ENCODE measurements at places on chromosomes 3 and 15.

DNA sequence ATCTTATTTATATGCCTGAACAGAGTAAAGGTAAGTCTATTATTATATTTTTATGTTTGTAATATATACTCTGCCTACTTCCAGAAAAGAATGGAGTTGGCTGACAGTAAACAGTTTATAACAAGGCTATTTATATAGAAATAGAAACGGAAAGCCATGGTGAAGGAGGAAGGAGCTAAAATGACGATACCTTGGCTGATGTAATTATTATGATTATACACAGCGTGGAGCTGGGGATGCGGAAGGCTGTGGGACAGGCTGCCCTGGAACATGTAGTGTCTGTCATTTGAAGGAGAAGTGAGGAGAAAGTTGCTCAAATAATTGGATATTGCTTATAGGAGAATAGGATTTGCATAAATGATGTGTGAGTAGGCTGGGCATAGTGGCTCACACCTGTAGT lies 37.8 kb downstream of the CEMIP start:
- no peak for DNase-seq

DNA sequence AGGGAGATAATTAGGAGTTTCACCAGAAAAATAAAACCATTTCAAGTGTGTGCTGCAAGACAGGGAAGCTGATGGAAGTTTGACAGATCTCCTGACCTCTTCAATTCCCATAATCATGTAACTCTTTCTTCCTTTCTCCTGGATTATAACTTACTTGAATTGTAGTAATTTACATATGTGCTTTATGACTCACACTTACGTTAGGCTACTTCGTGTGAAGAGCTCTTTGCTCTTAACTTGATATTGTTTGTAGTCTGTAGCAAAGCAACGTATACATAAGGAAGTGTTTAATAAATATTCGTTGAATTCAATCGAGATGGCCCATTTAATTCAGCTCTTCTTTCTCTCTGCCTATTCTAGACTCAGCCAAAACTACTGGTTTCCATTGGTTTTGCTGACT lies 23.5 kb downstream of the ROBO2 start:
- no peak for DNase-seq

GRCh38 chr3:151766454-151766853 lies 32.7 kb downstream of the AADACL2 start:
- no peak for DNase-seq

- DNase-seq, result no peak
These were observed 20.3 kb upstream of the CCNL1 start for GRCh38 chr3:157180262-157180661.

DNA sequence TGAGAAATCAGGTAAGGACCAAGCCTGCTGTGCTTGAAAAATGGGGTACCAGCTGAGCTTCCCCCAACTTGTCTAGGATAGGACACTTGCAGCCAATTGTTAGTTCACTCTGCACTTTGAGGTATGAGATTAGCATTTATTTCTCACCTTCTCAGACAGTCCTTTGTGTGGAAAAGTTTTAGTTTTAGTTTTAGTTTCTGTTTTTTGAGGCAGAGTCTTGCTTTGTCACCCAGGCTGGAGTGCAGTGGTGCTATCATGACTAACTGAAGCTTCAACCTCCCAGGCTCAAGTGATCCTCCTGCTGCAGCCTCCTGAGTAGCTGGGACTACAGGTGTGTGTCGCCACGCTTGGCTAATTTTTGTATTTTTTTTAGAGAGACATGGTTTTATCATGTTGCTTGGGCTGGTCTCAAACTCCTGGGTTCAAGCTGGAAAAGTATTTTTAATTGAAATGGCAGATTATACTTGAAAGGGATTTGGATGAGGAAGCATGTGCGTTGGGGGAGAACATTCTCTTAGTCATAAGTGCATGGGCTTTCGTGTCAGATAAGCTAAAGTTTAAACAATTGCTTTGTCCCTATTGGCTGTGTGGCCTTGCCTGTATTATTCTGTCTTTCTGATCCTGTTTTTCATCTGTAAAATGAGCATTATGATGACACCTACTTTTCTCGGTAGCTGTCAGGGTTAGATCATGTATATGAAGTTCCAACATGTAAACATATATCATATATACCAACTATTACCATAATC lies 25.2 kb upstream of the CCK start:
- no peak for DNase-seq

- no peak for DNase-seq
These were observed 27.7 kb upstream of the CLDN16 start for GRCh38 chr3:190360228-190360627.

- DNase-seq, result no peak
These were observed 86.3 kb upstream of the MCTP2 start for GRCh38 chr15:94145046-94145445.

DNA sequence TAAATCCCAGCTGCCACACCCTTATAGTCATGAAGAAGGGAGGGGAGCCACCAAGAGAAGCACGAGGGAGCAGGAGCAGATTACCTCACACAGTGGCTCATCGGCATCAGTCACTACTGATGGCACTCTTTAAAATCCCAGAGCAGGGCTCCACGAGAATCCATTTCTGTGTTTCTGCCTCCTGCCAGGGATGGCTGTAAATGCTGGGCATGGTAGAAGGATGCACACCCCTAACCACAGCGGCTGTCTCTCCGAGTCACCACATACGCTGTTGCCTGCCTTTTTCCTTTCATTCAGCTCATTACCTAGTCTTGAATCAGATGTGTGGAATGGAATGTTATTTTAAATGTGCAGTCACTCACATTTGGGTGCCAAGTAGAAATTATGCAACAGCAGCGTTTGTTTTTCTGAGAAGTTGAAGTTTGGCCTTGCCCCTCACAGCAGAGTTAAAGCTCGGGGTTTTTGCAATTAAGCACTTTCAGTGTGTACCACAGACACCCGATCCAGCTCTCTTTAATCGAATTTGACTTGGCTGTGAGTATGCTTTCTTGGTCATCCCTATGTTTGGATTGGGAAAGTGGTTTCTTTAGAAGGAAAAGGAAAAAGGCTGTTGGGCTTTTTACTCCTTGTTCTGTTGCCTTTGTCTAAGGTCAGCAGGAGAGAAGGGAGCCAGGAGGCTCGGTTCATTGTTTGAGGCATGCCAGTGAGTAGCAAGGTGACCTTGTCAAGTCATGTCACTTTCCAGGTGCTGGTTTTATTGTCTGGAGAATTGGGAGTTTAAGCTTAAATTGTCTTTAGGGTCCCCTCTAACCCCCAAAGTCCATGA lies 284.2 kb upstream of the TPM1 start:
- DNase-seq, result no peak

GRCh38 chr3:186002884-186003472 lies 65.2 kb upstream of the TRA2B start:
- no peak for DNase-seq

GRCh38 chr3:3798631-3799113 lies 559 bp upstream of the LRRN1 start:
- peak; percentile 88 for DNase-seq

GRCh38 chr3:87997966-87998365 lies 60.8 kb downstream of the CGGBP1 start:
- DNase-seq, result no peak

DNA sequence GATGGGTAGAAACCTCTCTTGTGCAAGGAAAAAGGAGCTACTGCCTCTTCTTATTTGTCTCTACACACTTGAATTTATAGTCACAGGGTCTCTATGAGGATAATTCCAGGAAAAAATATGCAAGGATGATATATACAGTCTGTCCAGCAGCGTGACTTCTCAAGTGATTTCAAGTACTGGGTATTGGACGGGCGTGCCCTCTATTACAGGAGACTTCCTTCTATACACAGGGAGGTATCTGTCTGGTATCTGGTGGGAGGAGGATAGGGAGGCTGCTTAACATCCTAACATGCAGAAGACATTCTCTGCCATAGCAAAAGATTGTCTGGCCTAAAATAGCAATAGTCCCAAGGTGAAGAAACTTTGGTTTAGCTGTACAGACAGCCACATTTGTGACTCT lies 146.1 kb downstream of the TPRG1 start:
- DNase-seq, result no peak

- DNase-seq, result no peak
These were observed 156.1 kb upstream of the LRRFIP2 start for GRCh38 chr3:37330466-37330865.

GRCh38 chr15:99604865-99605264 lies 39.1 kb downstream of the MEF2A start:
- DNase-seq, result no peak

DNA sequence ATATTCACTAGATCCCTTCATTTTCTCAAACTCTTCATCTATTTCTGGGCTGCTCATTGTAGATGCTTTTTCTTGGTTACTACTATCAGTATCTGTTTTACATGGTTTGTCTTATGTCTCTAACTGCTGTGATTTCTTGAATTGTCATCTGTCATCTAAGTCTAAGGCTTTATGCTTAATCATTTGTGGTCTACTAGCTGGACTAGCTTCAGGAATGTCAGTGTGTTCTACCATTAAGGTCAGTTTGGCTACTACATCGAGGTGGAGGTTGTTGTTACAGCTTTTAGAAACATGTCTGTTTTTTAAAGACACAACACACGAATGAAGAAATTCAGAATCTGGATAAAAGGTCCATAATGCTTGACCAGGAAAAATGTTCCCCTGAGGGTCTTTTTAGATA lies 82.2 kb downstream of the ABI3BP start:
- no peak for DNase-seq

GRCh38 chr3:4765212-4765611 lies 214.0 kb upstream of the BHLHE40 start:
- no peak for DNase-seq

- DNase-seq, result no peak
These were observed 75.6 kb downstream of the FAM174B start for GRCh38 chr15:92579931-92580470.

GRCh38 chr3:168331756-168332155 lies 236.0 kb upstream of the GOLIM4 start:
- no peak for DNase-seq

Data from naive thymus-derived CD8-positive, alpha-beta T cell (primary cell).